Right kidney (tissue), 9 donors: ENCODE measurements at places on chromosomes 3 and 15.

- peak; percentile 63 for DNase-seq
These were observed 726 bp upstream of the PROK2 start for GRCh38 chr3:71785532-71786216.

DNA sequence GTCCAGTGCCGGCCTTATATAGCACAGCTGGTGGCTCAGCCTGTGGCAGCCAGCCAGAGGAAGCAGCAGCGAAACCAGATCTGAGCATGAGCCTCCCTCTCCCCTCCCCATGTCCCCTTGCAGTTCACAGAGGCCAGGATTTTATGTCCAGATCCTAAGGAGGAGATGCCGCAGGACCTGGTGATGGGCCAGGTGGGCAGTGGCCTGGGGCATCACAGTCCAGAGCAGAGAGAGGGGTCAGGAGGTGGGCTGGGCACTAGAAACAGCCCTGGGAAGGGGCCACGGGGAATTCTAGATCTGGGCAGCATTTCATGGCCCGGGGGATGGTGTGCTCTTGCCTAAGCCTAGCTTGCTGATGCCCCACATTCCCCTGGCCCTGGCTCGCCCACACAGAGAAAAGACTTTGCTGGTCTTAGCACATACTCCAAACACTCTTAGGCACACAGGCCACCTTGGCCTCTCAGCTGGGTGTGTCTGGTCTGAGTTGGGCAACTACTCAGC, 259 bp upstream of the CILP start:
- peak; percentile 70 for DNase-seq

DNA sequence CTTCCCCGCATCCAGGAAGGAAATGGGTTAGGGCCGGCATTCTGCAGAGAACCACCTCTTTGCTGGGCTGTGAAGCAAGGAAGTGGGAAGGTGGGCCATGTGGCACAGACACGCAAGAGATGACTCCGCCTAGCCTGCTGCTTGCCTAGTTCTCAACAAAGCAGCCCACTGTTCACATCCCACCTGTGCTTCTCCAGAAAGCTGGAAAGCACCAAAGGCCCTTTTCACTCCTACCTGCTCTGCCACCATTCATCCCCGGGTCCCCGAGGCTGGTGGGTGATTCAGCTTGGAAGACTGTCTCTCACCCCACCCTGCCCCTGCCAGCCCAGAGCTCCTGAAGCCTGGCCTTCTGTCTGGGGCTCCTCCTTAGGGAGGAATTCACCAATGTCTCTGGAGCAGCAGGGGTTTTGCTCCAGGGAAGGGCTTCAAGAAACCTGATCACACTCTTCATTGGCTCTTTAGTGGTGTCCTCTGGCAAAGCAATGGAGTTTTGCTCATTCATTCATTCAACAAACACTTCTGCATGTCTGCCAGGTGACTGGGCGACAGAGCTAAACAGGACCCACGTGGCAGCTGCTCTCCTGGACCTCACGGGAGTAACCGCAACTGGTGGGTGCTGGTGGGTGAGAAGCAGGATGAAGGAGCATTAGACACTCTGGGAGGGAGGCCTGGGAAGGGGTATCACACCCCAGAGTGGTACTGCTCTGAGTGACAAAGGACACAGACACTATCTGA, 145.4 kb upstream of the TLE3 start:
- DNase-seq = no peak

- no peak for DNase-seq
These were observed 150.6 kb upstream of the ROPN1 start for GRCh38 chr3:124142389-124142970.

DNA sequence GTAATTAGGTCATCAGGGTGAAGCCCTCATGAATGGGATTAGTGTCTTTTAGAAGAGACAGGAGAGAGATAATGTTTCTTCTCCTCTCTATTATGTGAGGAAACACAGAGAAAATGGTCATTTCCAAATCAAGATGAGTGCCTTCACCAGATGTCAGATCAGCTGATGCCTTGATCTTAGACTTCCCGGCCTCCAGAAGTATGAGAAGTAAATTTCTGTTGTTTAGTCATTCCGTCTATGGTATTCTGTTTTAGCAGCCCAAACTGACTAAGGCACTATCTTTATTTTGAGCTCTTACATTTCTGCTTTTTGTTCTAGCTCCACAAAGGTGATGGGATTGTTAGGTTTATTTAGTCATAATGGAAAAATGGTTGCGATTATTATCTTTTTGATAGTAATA, 273.2 kb upstream of the GADL1 start:
- DNase-seq = no peak

DNA sequence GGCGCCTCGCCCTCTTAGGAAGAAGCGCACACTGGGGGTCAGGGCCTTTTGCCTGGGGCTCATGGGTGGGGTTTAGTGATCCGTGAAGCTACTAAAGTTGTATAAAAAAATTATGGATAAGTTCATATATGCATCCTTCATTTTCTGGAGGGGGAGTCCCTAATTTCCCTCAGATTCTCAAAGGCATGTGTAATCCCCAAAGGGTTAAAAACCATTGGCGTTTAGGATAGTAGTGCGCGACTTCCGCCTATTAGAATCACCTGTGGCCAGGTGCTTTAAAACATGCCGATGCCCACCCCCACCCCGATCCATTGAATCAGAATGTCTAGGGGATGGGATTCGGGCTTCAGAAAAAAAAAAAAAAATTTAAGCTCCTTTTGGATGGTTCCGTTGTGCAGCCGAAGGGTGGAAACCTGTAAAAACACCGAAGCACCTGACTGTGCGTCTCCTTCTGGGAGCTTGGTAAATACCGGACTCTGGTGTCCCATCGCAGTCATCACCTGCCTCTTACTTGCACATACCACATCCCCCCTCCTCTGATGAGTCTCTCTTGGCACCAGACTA, 570 bp downstream of the APH1B start:
- no peak for DNase-seq

DNA sequence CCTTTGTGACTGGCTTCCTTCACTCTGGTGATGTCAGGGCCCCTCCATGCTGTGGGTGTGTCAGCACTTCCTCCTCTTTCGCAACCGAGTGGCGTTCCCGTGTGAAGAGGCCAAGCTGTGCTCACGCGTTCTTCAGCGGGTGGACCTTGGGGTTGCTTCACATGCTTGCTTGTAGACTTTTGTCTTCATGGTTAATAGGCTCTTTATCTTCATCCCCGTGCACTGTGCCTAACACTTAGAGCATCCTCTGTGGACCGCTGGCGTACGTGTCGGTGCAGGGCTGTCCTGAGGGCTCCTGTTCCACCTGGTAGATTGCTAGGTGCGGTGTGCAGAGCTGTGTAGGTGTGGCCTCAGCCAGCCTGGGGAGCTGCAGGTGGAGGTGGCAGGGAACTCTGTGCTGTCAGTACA, 182.3 kb downstream of the OR4M2 start:
- no peak for DNase-seq

DNA sequence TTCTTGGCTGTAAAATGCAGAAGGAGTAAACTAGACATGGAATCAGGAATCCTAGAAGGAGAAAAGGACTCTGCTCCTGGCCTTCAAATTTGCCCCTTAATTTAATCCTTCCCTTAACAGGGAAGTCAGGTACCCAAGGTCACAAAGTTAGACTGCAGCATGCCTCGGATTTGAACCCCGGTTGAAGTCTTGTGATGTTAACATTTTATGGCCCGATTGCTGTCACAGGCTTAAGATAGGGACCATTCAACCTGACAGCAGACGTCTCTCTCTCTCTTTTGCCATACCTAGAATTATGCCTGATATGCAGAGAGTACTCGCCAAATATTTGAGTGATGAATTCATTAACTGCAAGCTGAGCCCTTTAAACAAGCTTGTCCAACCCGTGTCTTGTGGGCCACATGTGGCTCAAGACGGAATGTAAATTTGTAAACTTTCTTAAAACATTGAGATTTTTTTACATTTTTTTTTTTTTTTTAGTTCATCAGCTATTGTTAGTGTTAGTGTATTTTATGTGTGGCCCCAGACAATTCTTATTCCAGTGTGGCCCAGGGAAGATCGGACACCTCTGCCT, 217.2 kb downstream of the THSD4 start:
- DNase-seq = no peak

DNA sequence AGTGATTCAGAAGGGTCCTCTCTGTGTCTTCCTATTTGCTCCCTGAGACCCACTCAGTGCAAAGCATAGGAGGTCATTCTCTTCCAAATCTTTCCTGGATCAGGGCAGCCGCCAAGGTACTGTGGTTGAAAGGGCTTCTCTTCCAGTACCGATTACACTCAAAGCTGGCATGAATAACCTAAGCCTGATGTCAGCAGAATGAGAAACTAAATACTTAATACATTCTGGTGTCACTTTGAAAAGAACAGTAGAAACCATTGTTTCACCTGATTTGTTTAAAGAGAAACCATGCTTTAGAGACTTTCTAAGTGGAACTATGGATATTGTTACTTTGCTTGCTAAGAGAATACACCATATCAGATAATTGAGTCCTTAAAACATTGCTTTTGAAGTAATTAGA, 50.2 kb downstream of the PDHB start:
- no peak for DNase-seq
